CD8-positive, alpha-beta T cell (primary cell): ENCODE measurements at places on chromosomes 13 and 19. TPM values are rescaled to one million over a fixed set of nuclear protein-coding genes. Genes with fewer than 3 reads are reported as not detected.

DNA sequence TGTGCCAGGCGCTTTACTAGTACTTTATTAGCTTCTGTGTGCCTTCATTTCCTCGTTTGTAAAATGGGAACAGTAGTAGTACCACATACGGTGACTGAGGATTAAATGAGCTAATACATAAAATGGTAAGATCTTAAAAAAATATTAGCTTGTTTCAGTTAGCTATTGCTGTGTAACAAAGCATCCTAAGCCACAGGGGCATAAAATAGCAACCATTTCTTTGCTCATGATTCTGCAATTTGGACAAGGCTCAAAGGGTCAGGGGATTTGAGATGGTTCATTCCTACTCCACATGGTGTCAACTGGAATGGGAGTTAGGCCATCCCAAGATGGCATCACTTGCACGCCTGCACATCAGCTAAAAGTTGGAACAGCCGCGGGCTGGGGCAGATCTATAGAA, 13.3 kb downstream of the DYRK1B start:
- DNase-seq: no peak

ZNF418 gene
- 4.0 TPM for total RNA-seq

GRCh38 chr19:17303167-17303939, at the start of gene ABHD8:
Gene ABHD8, minus strand, starts transcription at chr19:17303425. Its CDS starts 1,809 bp downstream, at chr19:17301616.
- DNase-seq: peak; percentile 94

LYPD3 gene
- total RNA-seq: 72.3 TPM

GRCh38 chr13:34352958-34353357, 535.0 kb downstream of the RFC3 start:
- DNase-seq: no peak

- no peak for DNase-seq
Measured at GRCh38 chr13:41058295-41059070, 2.8 kb upstream of the WBP4 start.

- no peak for DNase-seq
Measured at GRCh38 chr19:49328741-49329140, 3.8 kb upstream of the SLC6A16 start.

RAX2 gene
- total RNA-seq: not detected

DNA sequence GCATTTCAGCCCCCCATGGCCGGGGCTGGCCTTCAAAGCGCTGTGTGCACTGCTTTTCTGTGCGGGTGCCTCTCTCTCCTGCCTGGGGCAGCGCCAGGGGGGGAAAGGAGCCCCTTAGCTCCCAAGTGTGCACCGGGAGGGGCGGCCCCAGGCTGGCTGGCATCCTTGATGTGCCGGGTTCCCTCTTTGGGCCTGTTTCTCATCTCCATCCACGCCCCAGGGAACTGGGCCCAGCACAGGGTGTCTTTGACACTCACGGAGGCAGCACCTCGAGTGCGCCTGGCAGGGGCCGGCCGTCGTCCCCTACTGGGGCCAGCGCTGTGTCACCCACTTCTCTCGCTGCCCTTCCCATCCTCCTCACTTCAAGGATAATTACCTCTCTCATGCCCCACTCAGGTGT, 324.3 kb downstream of the TEX29 start:
- no peak for DNase-seq

GRCh38 chr19:56324436-56324835, 9.8 kb upstream of the ZSCAN5A start:
- DNase-seq: no peak

DNA sequence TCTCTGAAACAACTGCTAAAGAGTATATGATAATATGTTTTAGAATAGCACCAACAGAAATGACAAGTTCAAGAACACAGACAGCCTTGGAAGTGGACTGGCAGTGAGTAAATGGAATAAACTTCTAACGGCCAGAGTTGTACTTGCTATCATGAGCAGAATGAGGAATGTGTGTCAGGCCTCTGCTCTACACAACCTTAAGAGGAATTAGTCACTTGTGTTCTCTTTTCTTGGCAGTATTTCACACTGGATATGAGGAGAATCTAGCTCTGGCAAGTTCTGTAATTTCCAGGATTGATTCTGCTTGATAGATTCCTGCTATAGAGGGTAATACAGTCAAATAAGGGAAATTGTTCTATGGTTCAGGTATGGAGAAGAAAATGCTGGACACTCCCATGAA, 757.3 kb downstream of the EFNB2 start:
- DNase-seq: no peak

DNA sequence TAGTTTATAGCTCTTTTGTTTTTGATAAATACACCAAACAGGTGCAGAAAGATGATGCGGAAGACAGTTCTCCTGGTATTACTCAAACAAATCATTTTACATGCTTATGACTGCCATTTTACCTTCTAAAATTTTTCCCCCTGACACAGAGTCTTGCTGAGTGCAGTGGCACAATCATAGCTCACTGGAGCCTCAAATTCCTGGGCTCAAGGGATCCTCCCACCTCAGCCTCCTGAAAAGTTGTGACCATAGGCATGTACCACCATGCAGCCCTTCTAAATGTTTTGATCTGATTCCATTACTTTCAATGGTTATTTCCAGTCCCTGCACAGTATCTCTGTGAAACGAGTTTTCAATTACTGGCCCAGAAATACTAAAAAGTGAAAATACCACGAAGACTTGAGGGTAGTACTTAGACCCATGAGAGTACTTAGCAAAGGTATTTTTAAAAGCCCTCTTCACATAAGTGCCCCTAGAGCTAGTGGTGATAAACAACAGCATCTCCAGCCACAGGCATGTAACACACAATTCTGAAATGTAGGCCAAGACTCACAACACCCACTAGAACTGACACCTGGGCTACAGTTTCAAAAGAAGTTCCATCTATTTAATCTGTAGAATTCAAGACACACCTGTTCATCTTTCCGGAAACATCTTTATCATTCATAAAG, 11.3 kb downstream of the HSPH1 start:
- DNase-seq: no peak

GRCh38 chr13:84867246-84867645, 932.0 kb downstream of the SLITRK6 start:
- DNase-seq: no peak

ZNF136 gene
- total RNA-seq: 41.7 TPM

DNA sequence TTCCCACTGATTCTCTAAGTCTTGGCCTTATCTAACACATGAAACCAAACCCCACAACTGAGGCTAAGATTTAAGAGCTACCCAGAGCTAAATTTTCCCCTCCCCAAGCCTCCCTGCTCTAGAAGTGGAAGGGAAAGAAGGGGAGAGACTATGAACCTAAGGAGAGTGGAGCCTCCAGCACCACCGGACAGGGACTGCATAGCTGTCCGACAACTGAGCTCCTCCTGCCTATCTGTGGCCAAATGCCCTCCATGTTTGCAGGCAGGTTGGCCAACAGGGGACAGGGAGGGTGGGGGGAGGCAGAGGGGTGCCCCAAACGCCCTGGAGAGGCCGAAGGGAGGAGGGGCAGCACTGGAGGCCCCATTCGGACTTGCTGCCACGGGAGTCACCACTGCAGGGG, 6.0 kb upstream of the NAPA start:
- DNase-seq: no peak

DNA sequence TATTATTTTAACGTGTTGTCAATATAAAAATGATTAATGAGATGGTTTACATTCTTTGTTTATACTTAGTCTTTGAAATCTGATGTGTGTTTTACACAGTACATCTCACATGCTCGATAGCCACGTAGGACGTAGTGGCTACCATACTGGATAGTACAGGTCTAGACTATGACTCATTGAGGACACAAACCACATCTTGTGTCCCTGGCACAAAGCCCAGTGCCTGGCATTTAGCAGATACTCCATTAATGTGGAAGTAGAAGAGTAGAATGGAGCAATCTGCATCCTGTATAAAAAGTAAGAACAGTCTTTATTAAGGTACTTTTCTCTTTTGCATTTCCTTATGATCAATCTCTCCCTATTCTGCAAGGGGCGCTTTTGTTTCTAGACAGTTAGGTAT, 49.0 kb upstream of the FRY start:
- DNase-seq: no peak

DNA sequence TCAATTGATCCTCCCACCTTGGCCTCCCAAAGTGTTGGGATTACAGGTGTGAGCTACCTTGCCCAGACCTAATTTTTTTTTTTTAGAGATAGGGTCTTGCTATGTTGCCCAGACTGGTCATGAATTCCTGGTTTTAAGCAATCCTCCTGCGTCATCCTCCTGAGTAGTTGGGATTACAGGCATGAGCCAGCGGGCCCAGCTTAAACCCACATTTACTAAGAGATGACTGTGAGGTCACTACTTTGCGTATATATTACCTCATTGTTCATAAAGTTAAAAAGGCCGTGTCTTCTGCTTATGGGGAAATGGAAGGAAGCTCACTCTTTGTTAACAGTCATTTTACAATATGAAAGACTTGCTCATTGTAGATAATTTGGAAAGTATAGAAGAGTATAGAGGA, 39.6 kb upstream of the C1QTNF9 start:
- no peak for DNase-seq

CD79A gene
- 19.5 TPM for total RNA-seq

DNA sequence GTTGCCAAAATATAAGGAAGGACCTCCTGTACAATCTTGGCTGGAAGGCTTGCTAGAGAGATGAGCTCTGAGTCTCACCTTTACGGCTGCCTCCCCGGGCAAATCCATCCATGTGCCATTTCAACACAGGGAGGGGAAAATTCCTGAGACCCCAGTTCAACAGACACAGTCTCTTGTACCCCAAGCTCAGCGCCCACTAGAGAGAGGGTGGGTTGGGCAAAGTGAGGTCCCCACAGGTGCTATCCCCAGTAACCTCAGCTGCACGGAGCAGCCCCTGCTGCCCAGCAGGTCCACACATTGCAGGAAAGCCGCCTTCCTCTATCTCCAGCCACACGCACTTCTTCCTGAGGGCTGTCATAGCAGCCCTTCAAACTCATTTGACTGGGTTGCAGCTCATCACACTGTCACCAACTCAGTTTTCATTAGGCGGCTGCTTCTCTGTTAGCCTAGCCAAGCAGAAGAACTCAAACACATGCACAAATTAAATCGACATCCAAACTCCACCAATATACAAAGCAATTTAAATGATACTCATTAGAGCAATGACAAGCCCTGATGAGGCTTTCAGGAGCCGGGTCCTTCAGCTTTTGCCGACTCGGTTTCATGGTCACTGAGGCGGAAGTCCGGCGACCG, 80.4 kb downstream of the TSHZ3 start:
- DNase-seq: no peak

GRCh38 chr19:41325947-41326706, 16.2 kb downstream of the CCDC97 start:
- DNase-seq: peak; percentile 69

- DNase-seq: no peak
Measured at GRCh38 chr13:26037302-26037701, 14.5 kb downstream of the SHISA2 start.

GRCh38 chr19:29285187-29285687, 72.3 kb upstream of the UQCRFS1 start:
- no peak for DNase-seq

DNA sequence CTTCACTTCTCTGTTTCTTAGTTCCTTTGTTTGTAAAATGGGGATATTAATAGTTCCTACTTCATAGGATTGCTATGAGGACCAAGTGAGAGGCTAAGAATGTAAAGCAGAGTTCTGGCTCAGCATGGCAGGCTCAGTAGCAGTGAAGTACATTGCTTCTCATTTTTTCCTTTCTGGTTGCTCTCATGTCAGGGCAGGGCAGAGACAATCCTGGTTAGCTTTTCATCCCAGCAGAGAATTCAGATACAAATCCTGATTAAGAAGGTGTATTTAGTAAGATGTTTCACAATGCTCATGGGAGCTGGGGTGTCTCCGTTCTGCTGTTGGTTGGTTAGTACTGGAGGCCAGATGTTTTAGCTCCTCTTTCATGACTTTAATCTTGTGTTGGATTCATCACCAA, 42.9 kb downstream of the WASF3 start:
- DNase-seq: no peak

DNA sequence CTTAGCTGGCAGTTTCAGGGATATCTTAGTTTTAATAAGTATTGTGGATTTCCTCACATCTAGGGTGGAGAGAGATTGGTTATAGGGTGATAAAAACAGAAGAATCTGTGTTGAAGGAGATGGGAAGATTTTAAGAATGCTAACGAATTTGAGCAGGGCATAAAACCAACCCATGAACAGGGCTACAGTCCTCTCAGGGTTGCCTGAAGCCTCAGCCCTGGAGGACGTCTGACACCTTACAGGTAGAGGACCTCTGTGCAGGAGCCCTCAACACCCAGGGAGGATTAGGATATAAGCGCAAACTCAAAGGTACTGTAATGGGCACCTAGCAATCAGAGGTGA, 461 bp upstream of the WASF3 start:
- no peak for DNase-seq

- no peak for DNase-seq
Measured at GRCh38 chr19:19269952-19270694, 3.0 kb downstream of the TM6SF2 start.

DNA sequence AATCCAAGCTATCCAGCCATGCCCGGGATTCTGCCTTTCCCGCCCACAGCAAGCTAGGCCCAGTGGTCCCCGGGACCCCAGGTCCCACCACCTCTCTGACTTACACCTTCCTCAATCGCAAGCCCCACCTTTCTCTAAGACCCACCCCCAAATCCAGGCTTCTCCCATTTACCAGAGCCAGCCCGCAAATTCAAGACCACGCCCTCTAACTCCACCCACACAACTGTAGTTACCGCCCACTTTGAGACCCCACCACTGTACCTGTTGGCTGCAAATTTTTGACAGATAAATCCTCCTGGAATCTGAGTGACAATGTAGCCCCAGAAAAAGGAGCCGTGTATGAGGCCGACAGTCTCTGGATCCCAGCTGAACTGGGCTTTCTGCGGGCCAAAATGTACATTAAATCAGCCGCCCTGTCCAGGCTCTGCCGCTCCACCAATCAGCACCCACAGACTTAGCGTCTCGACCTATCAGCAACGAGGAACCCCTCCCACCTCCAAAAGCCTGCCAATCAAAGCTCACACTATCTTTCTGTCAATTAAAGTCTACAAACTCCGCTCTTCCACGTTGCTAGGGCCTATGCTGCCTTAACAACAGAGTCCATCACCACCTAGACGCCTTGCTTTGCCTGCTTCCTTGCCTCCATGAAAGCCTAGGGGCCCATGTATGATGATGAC, 6.3 kb downstream of the SLC17A7 start:
- no peak for DNase-seq
